ENCODE measurements at places on chromosomes 11 and 22.

GRCh38 chr22:48980409-48980808 lies 847.3 kb downstream of the BRD1 start:
- DNase-seq: no peak

DNA sequence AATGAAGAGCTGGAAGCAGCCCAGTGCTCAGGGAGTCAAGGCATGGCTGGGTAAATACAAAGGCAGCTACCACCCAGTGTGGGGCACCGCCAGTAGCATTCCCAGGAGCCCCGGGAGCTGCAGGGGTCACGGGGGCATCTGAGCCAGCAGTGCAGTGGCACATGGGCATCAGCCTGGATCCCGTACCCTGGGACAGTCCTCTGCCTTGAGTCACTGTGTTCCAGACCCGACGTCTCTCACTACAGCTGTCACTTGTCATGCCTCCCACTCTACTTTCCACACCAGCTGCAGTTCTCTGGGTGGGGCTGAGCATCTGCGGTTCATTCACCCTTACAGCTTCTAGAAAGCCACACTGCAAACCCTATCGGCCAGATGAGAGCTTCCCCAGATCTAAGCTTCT lies 29.6 kb downstream of the DHCR7 start:
- DNase-seq: no peak

GRCh38 chr11:30049214-30049613 lies 32.4 kb upstream of the KCNA4 start:
- no peak for DNase-seq

DNA sequence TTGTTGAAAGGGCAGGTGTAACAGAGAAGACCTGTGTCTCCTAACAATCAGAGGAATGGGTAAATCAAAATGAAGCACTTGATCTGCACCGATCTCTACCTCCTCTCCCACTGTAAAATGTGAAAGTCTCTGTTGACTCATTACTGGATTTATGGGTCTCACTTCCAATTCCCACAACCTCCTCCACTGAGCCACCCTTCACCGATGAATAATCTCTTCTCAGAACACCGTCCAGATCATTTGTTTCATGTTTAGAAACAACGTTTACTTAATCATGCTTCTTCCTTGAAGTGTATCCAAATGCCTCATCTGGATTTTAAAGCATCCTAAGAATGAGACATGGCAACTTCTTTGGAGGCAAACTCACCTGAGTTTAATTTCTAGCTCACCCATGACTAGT lies 643.6 kb downstream of the ETS1 start:
- no peak for DNase-seq

DNA sequence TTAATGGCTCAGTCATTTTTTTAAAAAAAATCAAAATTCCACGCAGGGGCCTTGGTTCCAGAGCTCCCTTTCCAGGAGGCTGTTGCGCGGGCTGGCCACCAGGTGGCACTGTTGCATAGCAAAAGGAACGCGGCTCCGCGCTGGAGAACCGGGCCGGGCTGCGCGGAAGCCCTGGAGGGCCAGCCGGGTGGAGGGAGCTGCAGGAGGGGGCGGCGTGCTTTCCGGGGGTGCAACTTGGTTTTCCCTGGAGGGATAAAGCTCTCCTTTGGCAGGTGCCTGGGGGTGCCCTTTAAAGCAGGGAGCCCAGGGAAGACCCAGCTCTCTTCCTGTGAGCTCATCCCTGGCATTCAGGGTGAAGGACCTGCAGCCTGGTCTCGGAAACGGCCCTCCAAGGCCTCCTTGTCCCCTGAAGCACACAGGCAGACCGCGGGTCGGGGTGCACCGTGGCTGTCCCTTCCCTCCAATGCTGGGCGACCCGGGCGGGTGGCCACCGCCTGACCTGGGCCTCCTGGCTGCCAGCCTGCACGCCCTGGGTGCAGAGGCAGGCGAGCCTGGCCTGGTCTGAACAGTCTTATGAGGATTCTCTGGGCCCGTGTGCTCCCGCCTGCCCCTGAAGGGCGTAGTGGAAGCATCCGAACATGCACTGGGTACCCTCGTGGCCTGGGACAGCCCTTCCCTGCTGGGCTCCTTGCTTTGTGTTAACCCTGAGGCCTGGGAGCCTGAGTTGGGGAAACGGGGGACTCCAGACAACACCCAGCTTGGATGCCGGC lies 23.4 kb downstream of the KRTAP5-5 start:
- no peak for DNase-seq

DNA sequence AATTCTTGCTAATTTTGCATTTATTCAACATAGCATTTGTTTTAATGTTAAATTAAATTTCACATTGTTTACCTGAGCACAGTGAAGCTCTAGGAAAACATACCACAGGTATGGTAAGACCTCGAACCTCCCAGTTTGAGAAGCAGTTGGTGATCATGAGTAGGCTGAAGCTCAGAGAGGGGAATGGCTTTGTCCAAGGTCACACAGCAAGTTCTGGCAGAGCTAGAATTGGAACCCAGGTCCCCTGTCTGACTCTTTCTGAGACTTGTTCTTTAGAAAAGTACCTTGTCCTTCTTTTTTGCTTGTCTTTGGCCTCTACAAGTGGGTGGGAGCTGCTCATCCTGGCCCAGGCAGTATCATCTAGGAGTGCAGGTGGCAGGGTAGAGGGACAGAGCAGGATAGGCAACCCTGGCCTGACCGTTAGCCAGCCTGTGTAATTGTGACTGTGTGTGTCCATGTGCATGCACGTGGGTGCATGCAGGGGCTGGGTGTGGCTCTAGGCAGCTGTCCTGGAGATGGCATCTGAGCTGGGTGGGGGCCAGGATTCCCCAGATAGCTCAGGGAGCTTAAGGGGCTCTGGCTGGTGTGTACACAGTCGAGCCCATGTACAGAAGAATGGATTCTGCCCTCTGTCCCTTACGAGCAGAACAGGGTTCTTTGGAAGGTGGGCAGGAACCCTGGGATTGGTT lies 21.6 kb downstream of the PHLDB1 start:
- no peak for DNase-seq

DNA sequence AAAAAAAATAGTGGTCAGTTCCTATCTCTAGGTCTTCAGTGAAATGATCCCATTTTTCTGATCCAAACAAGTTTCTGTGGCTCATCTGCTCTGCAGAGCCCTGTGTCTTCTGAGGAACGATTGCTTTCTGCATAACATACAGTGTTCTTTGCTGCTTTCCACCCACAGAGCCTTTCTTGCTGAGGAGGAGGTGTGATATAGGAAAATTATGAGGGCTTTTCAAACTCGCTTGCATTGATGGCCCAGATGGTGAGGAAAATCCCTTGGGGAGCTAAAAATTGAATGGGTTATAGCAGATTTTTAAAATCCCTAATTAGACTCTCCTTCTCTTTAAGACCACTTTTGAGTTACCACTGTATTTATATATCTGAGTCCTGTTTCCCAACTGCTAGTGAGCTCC lies 31.3 kb downstream of the JAM3 start:
- no peak for DNase-seq

- DNase-seq: peak; percentile 51
Observed at GRCh38 chr22:44550711-44551491, 52.9 kb upstream of the RTL6 start.

- no peak for DNase-seq
Observed at GRCh38 chr22:17578136-17578754, 14.9 kb downstream of the SLC25A18 start.

GRCh38 chr11:59923813-59924212 lies 14.4 kb upstream of the OOSP1 start:
- no peak for DNase-seq

DNA sequence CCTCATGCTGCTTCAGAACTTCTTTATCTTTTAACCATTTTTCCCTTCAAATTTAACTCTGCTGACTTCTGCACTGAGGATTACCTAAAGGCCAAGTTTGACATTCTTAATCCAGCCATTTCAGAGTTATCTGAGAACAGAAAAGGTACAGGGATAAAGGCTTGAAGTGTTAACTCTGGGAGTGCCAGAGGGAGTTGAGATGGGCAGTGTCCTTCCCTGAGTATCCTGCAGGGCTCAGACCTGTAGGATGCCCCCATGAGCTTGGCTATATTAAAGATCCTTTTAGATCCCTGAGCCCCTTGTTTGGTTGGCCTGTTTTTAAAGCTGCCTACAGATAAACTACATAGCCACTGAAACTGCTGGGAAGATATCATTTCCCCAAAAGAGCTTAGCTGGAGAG lies 268.4 kb upstream of the KIRREL3 start:
- DNase-seq: no peak

- no peak for DNase-seq
Observed at GRCh38 chr11:9842923-9843322, 179.0 kb downstream of the SWAP70 start.

DNA sequence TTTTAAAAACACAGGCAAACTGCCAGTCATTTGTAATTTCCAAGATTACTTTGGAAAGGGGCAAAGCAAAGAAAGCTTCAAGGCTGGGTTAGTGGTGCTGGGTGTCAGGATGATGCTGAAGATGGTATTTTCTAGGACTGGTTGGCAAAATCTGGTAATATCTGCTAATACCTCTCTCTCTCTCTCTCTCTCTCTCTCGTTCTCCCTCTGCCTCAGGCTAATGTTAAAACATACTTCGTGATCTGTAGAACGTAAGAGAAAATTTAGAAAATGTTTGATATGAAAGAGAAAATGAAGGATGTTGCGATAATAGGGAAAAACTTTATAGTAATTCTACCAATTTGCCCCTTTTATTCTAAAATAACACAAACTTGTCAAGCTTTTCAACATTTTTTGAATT lies 9.4 kb upstream of the LGR4 start:
- DNase-seq: no peak

DNA sequence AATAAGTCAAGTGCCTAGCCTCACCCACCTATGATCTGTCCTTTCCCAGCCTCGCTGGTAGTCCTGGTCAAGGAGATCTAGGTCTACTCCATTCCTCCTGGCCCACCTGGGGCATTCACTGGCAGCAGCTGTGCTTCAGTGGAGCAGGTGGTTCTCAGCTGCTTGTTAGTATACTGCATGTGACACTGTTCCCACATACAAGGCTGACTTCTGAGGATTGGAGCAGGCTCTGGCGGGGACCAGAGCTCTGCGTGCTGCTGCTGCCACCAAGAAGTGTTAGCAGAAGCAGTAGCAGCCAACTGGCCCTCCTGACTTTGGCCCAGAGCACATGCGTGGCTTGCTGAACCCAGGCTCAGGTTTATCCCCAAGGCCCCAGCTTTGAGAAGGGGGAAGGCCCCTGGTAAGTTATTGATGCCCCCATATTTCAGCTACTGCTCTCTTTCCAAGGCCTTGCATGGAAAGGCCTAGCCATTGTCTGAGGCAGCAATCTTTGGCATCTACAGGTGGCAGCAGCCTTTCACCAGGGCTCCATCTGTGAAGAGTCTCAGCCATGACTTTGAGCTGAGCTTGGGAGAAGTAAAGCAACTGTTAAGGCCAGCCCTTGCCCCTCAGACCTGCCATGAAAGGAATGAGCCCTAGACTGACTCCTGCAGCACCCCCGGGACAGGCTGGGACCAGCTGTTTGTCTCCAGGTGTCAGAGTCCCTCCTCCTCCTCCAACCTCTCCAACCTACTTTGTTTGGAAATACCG lies 26.5 kb downstream of the ARHGAP1 start:
- DNase-seq: no peak

DNA sequence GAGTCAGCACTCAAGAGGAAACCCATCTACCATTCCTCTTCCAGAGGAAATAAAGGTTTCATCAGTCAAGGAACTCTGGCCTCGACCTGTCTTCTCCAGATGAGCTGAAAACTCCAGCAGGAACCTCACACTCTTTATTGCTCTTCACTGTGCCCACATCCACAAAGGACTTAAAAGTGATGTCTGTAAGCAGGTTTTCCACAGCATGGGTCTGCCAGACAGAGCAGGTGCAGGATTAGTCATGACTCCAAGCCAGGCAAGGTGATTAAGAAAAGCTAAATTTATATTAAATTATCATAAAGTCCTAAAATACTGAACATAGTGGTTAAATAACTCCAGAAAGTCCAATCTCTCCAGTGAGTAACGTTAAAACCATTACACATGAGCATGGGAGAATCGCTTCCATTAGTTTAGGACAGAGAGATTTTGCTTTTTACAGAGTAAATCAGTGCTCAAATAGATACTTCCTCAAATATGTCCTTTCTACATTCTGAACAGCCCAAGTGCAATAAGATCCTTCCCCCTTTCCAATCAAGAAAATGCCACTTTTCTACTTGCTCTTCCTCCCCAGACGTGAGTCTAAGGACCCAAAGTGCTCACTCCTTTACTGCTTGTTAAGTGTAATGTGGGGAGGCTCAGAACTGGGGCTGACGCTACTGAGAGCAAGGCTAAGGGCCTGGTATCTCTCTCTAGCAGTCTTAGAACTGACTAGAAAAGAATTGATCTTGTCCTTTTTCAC lies 10.7 kb upstream of the CKAP5 start:
- no peak for DNase-seq

DNA sequence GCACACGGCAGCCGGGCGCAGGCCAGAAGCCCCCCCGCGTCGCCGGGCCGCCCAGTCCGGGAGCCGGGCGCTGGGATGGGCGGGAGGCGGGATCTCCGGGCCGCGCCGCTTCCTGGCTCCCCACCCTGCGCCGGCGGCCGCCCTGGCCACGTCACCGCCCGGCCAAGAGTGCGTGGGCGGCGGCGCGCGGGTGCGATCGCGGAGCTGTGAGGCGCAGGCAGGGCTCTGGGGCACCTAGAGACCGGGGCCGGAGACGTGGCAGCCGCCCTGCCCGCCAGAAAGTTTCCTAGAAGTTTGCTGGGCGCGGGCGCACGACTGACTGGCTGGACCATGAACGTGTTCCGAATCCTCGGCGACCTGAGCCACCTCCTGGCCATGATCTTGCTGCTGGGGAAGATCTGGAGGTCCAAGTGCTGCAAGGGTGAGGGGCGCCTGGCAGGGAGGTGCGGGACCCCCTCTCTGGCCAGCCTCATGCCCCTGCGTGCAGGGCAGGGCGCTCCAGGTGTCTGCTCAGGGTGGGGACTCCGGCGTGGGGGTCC lies at the start of gene KDELR3:
Gene KDELR3 (plus strand): TSS at position 193 of the 539 bp plus-strand sequence. CDS start 138 bp downstream, at position 331.
- DNase-seq: no peak

DNA sequence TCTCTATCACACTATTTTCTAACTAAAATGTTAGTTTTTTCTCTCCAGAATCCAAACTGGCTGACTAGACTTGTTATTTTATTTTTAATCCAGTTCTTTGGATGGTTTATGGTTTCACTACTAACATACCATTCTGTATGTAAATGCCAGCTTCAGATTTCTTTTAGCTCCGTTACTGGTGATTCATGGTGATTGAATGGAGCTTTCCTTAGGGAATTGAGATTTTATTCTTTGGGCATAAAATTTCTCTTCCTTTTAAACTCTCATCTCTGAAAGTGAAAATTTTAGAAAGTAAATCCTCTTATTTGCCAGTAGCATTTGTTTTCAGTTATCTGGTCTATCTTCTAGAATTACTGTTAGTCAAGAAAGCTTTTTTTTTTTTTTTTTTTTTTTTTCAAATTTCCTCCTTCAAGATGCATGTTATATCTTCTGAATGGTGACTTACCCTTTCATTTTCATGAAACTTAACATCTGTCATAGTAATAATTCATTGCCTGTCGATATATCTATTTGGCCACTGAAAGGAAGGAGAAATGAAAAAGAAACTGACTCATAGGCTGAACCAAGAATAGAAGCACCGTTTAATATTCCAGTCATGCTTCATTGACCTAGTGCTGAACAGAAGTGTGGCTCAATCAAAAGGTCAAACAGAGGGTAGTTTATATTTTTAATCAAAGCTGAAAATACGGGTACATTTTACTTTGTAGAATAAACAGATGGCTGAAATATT lies 6.4 kb downstream of the ENDOD1 start:
- DNase-seq: peak; percentile 46
